ENCODE measurements at places on chromosomes 3 and 15. TPM values are rescaled to one million over a fixed set of nuclear protein-coding genes. Genes with fewer than 3 reads are reported as not detected.

- H3K36me3 ChIP-seq, result no peaks in the 10 kb centered on the region
- no peak overlapping the region for H3K27ac ChIP-seq
- H3K27me3 ChIP-seq, result no peaks in the 10 kb centered on the region
- DNase-seq, result no peak
These were observed 268.2 kb upstream of the UMPS start for GRCh38 chr3:124461838-124462632.

GRCh38 chr3:72630969-72631344, 217.3 kb downstream of the SHQ1 start:
- peaks cover 14% of the 10 kb centered on the region for H3K4me1 ChIP-seq
- no peak overlapping the region for H3K4me3 ChIP-seq
- H3K27me3 ChIP-seq, result no peaks in the 10 kb centered on the region

- no peak overlapping the region for H3K27ac ChIP-seq
- H3K36me3 ChIP-seq, result no peaks in the 10 kb centered on the region
- no peak for DNase-seq
- H3K27me3 ChIP-seq, result no peaks in the 10 kb centered on the region
- H3K4me1 ChIP-seq, result peaks cover 15% of the 10 kb centered on the region
- no peak overlapping the region for H3K4me3 ChIP-seq
These were observed 20.8 kb downstream of the ATP13A3 start for GRCh38 chr3:194465920-194466570.

- H3K27me3 ChIP-seq, result no peaks in the 10 kb centered on the region
- no peaks in the 10 kb centered on the region for H3K36me3 ChIP-seq
- DNase-seq, result no peak
- H3K4me1 ChIP-seq, result peaks cover 29% of the 10 kb centered on the region
- H3K4me3 ChIP-seq, result no peak overlapping the region
- H3K27ac ChIP-seq, result no peak overlapping the region
These were observed 87.7 kb upstream of the KLF13 start for GRCh38 chr15:31238906-31239305.

DNA sequence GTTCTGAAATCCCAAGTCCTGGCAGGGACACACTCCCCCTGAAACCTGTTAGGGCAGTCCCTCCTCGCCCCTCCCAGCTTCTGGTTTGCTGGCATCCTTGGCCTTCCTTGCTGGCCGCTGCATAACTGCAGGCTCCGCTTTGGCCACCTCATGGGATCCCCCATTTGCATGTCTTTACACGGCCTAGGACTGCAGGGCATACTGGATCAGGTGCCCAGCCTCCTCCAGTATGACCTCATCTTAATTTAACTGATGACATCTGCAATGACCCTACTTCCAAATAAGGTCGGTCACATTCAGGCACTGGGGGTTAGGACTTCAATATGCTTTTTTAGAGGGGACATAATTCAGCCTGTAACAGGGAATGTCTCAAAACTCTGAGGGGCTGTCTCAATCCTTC, 173.3 kb downstream of the RAB11A start:
- no peaks in the 10 kb centered on the region for H3K36me3 ChIP-seq
- H3K4me1 ChIP-seq, result no peaks in the 10 kb centered on the region
- no peak overlapping the region for H3K27ac ChIP-seq
- no peak for DNase-seq
- peaks cover 7% of the 10 kb centered on the region for H3K27me3 ChIP-seq

GRCh38 chr15:33132722-33133345, 61.7 kb downstream of the FMN1 start:
- no peaks in the 10 kb centered on the region for H3K36me3 ChIP-seq
- H3K4me1 ChIP-seq, result no peaks in the 10 kb centered on the region
- no peak overlapping the region for H3K4me3 ChIP-seq
- no peak for DNase-seq
- H3K27ac ChIP-seq, result no peak overlapping the region

DNA sequence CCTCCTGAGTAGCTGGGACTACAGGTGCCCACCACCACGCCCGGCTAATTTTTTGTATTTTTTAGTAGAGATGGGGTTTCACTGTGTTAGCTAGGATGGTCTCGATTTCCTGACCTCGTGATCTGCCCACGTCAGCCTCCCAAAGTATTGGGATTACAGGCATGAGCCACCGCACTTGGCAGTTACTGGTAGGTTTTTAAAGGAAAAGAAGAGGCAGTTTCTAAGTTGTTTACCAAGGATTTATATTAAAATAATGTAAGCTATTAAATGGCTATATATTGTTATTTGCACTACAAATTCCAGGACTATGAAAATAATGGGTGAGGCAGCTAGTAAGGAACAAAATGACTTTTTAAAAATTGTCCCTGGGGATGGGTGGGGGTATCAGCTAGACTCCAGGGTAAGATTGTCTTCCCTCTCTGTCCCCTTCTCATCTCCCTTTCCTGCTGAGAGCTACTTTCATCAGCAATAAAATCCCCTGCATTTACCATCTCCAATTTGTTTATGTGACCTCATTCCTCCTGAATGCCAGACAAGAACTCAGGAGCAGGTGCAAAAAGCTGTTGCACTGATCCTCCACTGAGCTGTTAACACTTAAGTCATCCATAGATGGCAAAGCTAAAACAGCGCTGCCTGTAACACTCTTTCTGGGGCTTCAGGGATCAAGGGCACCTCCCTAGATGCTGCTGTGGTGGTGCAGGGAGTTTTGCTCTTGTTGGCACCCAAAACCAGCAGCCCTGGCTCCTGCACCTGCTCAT, 165.2 kb downstream of the ZPLD1 start:
- no peaks in the 10 kb centered on the region for H3K27me3 ChIP-seq
- DNase-seq, result no peak
- H3K4me3 ChIP-seq, result no peak overlapping the region
- H3K4me1 ChIP-seq, result no peaks in the 10 kb centered on the region
- H3K27ac ChIP-seq, result no peak overlapping the region
- H3K36me3 ChIP-seq, result no peaks in the 10 kb centered on the region

FBXO40 gene
- polyA plus RNA-seq, result not detected

TMCO5A gene
- polyA plus RNA-seq, result not detected

All from CD4-positive, alpha-beta memory T cell (primary cell).